ENCODE measurements at places on chromosomes 1 and 21.

DNA sequence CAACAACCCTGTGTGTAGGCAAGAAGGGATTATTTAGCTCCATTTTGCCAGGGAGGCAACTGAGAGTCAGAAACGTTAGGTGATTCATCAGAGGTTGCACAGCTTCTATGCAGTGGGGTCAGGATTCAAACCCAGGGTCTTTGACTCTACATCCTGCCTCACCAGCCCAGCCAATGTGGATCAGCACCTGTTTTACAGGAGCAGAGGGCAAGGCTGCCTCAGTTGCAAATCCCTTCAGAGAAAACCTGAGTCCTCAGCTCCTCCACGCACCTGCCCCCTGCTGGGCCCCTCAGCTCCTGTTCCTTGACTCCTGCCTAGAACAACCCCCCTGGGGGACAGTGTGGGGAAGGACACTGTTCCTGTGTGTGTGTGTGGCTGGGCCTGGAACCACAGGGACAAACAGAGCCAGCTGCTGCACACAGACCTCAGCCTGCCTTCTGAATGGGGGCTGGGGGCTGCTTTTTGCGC, 61.6 kb downstream of the LRRN2 start:
- peak; percentile 15 for DNase-seq

DNA sequence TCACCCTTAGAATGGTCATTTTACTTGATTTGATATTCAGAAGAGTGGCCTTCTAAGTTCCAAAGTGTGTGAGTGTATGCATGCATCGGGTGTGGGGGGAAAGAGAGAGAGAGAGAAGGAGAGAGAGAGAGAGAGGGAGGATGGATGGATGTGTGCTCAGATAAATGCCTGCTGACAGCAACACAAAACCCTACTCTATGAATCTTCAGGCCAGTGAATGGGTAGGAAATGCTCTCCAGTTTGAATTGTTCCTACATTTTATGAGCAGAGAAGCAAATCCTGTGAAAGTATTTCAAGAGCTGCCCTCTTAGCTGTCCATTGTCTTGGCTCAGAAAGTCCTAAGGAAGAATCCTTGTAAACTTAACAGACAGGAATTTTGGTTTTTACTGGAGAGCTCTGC, 7.4 kb downstream of the JAM2 start:
- DNase-seq = no peak

- DNase-seq = no peak
Observed at GRCh38 chr1:169479363-169480066, 6.2 kb downstream of the SLC19A2 start.

DNA sequence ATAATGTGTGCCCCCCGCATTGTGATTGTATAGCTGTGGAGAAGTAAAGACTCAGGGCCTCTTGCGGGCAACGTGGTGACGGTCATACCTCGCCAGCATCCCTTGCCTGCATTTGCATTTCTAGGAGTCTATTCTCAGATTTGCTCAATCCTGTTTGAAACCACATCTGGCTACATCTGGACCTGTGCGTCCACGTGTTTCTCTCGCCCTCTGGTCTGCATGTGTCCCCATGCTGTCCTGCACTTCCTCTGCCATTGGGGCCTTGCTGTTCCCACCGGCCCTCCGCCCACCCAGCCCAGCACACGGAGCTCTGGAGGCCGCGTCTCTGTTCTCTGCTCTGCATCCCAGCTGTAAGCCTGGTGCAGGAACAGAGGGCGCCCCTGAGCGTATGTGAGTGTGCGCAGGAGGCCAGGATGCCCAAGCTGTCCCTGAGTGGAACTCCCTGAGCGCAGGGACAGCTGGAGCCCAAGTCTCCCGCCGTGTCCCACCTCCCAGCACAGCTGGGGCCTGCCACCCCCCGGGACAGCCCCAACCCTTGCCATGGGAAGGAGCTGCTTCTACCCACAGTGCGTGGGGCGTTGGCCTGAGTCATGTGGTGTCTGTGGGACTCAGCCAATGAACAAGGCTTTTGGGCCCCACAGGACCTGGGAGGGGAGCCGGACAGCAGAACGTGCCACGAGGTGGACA, 1.6 kb downstream of the KRTAP10-2 start:
- no peak for DNase-seq

DNA sequence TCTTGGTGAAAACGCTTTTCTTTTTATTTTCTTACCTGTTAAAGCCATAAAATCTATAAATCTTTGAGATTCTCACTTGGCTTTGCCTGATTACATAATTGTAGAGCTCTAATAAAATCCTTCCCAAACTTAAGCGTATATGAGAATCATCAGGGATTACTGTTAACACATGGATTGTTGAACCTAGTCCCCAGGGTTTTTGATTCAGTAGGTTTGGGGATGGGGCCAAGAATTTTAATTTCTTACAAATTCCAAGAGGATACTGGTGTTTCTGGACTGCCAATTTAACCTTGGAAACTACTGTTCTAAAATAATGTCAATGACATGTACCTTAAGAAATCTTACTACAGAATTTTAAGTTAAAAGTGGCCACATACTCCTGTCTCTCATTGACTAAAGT, 694.2 kb downstream of the BRINP3 start:
- DNase-seq = no peak

DNA sequence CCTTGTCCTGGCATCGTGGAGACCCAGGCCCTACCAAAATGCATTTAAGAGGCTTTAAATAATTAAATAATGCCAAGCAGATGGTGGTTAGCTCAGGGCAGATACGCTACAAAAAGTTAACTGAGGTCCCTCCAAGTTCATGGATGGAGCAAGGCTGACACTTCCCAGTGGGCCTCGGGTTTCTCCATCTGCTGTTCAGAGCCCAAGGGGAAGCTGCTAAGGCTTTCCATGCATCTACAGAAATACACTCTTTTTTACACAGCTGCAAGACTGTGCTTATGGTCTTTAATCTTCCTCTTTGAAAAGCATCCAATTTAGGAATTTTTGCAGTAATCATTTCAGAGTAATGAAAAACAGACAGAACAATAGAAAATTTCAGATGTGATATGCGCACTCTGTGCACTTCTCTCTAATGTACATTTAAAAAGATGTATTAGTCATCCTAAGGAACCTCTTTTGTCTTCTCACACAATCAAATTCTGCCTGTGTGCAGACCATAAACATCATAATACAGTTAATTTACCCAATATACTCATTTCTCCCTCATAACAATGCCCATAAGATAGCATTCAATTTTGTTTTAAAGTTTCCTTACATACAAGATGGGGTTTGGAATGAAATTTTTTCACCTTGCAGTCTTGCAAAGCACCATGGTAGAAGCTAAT, 173.2 kb upstream of the ATP1B1 start:
- no peak for DNase-seq

DNA sequence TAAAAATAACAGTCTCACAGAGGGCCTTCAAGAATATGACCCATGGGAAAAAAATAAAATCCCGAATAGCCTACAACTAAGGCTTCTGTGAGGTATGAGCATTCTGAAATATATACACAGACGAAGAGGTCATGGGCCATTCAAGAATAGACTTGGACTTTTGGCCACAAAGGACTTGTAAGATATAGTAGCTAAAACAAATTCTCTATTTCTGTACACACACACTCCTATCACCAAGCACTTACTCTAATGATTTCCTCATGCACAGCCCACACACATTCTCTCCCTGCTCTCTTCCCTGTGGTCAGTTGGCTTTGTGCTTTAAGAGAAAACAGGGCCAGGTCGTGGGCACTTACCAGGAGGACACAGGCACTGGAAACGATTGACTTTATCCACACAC, 69.7 kb upstream of the ADAM30 start:
- DNase-seq = no peak

- peak; percentile 97 for DNase-seq
Observed at GRCh38 chr1:228165372-228166169, at the start of gene IBA57. TSS of gene IBA57 (plus strand) at chr1:228165804. CDS start at chr1:228165817, 13 bp downstream.

DNA sequence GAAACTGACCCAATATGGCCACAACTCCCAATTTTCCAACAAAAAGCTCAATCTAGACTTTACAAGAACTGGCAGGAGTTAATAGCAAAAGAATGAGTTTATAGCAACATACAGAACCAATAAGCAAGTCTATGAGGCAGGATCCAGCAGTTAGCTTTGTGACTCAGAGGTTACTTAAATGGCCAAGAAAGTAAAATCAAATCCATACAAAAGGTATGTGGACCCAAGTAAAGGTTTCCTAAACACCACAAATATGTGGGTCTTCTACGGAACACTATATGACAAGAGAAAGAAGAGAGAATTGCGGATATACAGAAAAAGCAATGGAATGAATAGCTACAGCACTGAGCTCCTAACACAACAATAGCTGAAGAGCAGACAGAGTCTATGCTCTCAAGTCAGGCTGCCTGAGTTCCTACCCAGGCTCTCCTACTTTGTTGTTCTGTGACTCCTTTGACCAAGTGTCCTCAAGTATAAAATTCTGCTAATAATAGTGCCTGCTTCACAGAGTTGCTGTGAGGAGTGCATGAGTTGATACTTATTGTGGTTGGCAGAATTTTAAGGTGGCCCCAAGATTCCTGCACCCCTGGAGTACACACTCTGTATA, 204.3 kb downstream of the SMYD3 start:
- DNase-seq = no peak

GRCh38 chr1:160129046-160129445, 13.5 kb downstream of the ATP1A2 start:
- no peak for DNase-seq
